ENCODE measurements at places on chromosomes 6 and 20.

- no peak for DNase-seq
These were observed 62.8 kb upstream of the LRRC1 start for GRCh38 chr6:53731866-53732636.

GRCh38 chr6:71197780-71198179 lies 90.8 kb upstream of the OGFRL1 start:
- peak; percentile 51 for DNase-seq

DNA sequence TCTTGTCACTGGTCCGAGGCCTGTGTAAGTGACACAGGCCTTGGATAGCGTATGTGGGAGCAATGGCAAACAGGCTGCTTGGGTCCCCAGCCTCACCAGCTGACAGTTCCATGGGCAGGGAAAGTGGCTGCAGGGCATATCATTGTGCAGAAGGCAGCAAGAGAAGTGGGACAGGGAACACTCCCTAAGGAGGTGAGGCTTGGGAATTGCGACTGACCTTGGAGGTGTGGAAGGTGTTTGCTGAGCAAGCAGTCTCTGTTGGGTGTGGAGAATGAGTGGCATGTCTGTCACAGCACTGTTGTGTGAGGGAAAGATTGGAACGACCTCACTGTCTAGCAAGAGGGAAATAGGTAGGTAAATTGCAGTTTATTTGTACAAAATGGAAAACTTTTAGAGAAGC lies 16.8 kb downstream of the POFUT1 start:
- DNase-seq = no peak

GRCh38 chr6:2103765-2104523 lies 141.5 kb downstream of the GMDS start:
- peak; percentile 33 for DNase-seq

DNA sequence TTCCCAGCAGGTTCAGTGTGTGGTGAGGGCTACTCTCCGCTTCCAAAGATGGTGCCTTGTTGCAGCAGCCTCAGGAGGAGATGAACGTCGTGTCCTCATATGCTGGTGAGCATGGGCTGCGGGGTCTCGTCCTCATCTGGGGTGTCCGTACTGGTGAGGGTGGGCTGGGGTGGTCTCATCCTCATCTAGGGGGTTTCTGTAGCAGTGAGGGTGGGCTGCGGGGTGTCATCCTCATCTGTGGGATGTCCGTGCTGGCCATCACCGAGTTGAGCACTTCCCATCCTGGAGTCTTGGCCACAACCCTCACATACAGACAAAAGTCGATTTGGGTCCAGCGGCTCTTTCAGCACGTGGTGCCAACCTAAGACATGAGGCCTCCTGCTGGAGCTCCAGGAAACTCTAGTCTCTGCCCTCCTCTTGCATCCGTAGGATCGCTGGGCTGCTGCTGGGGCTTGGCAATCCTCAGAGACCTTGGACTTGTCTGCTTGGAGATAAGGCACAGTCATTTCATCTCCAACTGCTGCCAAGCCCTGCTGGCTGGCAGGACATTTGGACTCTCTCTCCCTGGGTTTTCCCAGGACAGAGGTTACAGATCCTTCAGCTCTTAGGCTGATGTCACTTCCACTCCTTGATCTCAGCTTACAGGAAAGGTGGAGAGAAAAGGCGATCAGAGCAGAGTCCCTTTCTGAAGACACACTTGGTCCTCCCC lies 160.4 kb downstream of the PACRG start:
- DNase-seq = no peak

DNA sequence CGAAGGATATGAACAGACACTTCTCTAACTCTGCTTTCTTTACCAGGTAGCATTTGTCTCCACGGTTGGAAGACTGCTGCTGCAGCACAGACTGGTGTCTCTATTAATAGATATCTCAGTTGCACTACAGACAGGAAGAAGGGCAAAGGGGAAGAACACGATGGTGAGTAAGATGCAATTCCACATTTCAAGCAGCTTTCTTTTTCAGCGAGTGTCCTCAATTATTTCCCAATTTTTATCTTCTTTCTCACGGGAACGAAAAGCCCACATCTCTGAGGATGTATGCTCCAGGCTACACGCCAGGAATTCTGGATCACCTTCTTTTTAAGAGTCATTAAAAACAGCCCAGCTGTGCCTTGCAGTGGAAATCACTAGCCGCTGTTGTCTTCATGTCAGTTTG lies 311.6 kb upstream of the ECI2 start:
- DNase-seq = peak; percentile 24

DNA sequence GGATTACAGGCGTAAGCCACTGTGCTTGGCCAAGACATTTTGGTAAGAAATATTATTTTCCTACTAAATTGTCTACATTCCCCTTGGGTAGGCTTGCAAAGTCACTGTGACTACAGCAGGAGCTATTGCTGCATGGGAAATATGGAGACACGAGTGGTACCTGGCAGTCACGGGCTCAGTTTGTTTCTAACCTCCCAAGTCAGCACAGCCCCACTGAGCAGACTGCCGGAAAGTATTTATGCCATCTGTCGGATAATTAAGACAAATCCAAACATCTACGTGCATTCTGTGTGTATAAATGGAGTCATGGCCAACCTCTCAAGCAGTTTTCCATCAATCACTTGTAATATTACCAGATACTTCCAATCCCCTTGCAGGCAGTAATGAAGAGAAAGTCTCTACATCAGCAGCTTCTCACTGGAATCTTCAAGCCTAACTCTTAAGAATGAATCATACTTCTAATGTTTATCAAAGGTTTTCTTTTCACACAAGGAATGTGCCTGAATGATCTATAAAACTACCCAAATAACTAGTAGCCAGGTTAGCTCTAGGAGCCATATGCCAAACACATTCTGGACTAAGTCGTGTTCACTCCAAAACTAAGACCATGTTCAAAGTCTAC lies 20.1 kb downstream of the PSMB1 start:
- no peak for DNase-seq

DNA sequence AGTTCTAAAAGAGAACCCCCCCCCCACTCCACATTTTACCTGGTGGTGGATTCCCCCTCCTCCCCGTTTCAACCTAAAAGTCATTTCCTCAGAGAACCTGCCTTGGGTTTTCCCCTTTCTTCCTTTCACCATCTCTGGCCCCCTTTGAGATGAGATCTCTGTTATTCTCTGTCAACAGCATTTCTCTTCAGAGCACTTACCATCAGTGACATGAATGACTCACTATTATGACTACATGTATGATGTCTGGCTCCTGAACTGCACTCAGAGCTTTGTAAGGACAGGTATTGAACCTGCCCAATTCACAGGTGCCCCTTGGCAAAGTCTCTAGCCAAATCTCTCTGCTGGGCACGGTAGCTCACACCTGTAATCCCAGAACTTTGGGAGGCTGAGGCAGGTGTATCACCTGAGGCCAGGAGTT lies 61.4 kb upstream of the JARID2 start:
- DNase-seq = peak; percentile 9

- DNase-seq = no peak
These were observed 93.1 kb downstream of the RREB1 start for GRCh38 chr6:7200598-7201443.

DNA sequence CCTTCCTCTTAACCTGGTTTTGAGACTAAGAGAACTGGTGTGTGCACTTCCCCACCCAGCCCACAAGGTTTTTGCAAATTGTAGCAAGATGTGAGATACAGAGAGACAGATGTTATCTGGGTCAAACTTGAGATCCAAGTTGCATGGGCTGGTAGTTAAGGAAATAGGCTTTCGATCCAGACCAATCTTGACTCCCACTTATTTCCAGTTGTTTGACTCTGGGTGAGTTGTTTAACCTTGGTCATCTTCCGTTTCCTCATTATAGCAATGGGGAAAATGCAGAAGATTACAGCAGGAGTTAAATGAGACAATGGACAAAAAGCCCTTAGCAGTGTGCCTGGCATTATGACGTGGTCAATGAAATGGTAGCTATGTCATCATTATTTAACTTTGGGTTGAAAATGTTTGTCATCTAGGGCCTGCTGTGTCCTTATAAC lies 1.7 kb downstream of the SNX21 start:
- no peak for DNase-seq

- peak; percentile 69 for DNase-seq
These were observed 1.7 kb downstream of the UBE2V1 start for GRCh38 chr20:50111120-50111828.
